ENCODE measurements at places on chromosomes 7 and 10.

GRCh38 chr7:84837405-84837804 is 349.5 kb downstream of the SEMA3D start:
- DNase-seq: no peak

- DNase-seq: no peak
Observed at GRCh38 chr10:122730238-122730637, 30.6 kb upstream of the C10orf120 start.

GRCh38 chr7:29319719-29320521 is 125.3 kb downstream of the CHN2 start:
- DNase-seq: no peak

DNA sequence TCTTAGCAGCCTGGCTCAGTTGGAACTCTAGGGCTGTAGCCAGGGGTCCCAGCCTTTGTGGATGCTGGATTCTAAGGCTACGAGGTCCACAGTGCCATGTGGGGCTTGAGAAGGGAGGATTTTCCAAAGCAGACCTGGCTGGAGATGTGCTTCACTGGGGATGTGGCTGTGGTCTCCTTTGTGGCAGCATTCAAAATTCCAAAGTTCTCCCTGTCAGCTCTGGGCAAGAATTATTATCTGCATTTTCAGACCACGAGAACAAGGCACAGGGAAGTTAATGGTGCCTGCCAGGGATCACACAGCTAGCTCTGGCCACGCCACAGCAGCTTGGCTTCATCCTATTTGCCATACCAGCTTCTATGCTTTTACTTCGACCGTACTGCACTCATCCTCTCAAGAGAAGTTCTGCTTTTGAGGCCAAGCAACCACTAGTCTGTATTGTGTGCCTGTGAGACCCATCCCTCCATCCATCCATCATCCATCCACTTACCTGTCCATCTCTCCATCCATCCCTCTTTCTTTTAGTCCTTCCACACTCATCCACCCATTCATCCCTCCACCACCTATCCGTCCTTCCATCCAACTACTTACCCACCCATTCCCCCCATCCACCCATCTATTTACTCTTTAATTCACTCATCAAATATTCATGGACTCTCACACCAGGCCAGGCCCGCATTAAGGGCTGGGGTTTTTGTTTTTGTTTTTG is 71.5 kb downstream of the ZMIZ1 start:
- no peak for DNase-seq

- DNase-seq: no peak
Observed at GRCh38 chr10:36182179-36182566, 540.1 kb upstream of the FZD8 start.

- DNase-seq: no peak
Observed at GRCh38 chr7:86407291-86407690, 236.4 kb upstream of the GRM3 start.

DNA sequence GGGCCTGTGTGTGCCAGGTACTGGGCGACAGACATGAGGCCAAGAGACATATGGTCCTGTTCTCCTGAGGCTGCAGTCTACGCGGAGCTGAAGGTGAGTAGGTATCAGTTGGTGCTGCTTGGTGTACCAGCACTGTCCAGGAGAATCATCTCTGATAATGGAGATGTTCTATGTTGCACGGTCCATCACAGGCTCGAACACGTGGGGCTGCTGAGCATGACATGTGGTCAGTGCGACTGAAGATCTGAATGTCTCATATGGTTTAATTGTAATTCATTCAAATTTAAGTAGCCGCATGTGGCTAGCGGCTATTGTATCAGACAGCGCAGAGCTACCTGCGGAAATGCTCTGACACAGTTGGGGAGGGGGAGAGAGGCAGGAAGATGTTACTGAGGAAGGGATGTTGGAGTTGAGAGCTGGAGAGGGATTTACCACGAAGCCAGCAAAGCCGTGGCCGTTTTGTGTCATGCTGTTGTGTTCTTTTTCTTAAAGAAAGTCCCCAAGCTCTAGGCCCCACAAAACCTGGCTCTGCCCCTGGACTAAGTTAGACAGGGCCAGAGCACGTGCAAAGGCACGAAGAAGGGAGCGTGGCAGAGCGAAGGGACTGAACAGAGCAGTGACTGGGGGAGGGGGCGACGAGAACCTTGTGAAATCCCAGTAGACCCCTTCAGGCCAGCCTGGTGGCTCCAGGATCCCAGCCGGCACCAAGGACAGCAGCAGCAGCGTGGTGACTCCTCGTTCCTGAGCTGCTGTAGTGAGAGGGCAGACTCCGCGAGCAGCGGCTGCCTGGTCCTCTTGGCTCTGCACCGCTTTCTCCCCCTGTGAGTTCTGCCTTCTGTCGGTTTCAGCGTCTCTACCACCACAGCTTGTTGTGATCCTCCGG is 20.0 kb downstream of the SMKR1 start:
- DNase-seq: no peak

GRCh38 chr10:48417374-48417773 is 110.9 kb downstream of the MAPK8 start:
- DNase-seq: no peak

- DNase-seq: no peak
Observed at GRCh38 chr7:22676385-22676784, 50.6 kb upstream of the IL6 start.

GRCh38 chr7:19491371-19491770 is 217.5 kb downstream of the POLR1F start:
- no peak for DNase-seq

DNA sequence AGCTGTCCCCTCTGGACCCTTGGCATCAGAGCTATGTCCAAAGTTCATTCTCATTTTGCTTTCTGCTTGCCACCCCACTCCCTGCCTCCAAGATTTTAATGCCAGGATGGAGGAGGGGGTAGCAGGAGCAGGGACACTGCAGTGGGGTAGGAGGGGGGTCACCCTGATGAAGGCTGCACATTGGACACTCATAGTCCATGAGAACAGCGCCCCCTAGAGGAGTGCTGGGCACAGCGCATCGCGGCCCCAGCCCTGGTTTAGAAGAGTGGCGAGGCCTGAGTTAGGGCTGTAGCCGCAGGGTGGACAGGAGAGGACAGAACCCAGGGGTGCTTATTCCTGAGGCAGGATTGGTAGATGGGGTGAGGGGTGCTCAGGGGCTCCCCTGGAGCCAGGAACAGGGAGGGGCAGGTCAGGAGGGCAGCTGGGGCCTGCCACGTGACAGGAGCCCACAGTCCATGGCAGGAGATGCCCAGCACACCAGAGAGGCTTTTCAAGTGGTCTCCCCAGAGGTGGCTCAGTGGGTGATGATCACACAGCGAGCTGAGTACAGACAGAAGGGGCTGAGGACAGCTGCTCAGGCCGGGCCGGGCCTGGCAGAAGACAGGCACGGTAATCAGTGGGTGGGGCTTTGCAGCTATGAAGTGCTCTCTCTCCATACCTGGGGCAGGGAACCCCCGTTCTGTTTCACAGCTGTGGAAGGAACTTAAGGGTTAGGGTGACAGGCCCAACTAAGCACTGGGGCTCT is 71.4 kb downstream of the NEURL1 start:
- DNase-seq: no peak

- no peak for DNase-seq
Observed at GRCh38 chr10:16562891-16563290, 41.2 kb upstream of the C1QL3 start.

DNA sequence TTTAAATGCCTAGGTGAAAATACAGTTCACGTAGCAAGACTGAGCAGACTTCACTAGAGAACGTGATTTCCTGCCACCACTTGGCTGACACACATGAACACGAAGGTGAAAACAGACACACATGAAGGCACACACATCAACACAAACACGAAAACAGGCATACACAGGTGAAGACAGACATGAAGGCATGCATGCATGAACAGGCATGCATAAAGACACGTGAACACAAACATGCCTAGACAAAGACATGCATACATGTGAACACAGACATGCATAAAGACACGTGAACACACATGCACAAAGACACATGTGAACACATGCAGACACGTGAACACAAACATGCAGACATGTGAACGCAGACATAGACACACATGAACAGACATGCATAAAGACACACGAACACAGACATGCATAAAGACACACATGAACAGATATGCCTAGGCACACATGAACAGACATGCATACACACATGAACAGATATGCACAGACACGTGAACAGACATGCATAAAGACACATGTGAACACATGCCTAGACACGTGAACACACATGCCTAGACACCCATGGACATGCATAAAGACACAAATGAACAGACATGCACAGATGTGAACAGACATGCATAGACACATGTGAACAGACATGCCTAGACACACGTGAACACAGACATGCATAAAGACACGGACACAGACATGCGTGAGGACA is 243.1 kb downstream of the ZMYND11 start:
- no peak for DNase-seq

Measured in cortex of kidney (tissue), 1 donor.